ENCODE measurements at places on chromosomes 3 and 15. TPM values are rescaled to one million over a fixed set of nuclear protein-coding genes. Genes with fewer than 3 reads are reported as not detected.
A peak's percentile ranks its signal among the peaks of the same experiment; 100 is the strongest.

GRCh38 chr3:163785693-163786092 is 1292.6 kb downstream of the SI start:
- no peak for DNase-seq

DNA sequence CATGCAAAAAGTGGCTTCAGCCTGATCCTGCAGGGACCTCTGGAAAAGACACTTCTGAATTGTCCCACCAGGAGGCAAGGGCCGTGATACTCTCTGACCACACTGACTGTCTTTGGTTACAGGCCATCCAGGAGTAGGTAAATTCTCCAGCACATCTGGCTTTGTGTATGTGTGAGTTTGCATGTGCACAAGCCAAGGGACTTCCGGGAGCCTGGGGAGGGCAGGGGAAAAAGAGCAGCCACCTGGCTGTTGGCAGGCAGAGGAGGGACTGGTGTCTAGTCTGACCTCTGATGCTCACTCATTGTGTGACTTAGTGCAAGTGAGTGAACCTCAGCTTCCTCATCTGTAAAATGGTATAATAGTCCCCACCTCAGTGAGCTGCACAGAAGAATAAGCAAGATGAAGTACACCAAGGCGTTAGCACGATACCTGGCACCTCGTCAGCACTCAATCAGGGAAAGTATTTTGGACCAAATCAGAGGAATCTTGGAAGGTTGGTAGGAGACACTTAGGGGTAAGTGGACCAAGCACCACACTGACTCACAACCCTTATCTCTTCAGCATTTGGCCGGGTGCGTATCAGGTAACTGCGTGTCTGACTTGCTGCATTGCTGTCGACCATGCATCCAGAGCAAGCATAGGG is 19.1 kb downstream of the KLHL6 start:
- DNase-seq, result no peak

- no peak for DNase-seq
Measured at GRCh38 chr3:73484656-73485248, 140.0 kb downstream of the PDZRN3 start.

- no peak for DNase-seq
Measured at GRCh38 chr3:3783210-3783609, 16.0 kb upstream of the LRRN1 start.

DNA sequence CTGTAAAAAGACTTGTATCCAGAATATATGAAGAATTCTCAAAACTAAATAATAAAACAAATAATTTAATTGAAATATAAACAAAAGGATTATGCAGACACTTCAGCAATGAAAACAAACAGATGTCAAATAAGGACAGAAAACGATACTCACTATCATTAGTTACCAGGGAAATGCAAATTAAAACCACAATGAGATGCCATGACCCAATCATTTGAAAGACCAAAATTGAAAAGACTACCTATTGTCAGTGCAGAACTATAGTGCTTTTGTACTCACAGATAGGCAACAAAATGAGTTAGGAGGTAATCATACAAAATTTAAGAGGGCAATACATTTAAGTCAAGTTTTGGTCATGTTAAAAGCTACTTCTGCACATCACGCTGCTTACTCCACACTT is 31.6 kb upstream of the OR5K4 start:
- DNase-seq, result no peak

- DNase-seq, result no peak
Measured at GRCh38 chr3:69568458-69568857, 170.8 kb upstream of the MITF start.

DNA sequence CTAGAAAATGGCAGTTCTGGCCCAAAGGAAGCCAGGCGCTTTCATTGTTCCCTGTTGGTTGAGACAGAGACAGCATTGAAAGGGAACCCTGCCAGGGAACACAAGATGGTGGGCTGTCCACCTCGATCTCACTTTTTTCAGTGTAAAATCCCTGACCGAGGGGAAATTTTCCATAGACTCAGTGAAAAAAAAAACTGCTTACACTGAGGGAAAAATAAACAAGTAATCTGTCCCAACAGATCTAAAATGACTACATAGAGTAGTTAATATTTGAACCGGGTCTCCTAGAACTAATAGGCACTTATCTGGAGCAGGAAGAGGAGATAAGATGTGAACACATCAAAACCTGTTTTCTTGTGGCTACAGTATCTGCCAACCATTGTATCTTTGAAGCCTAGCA is 763.4 kb upstream of the GOLIM4 start:
- DNase-seq, result no peak

DNA sequence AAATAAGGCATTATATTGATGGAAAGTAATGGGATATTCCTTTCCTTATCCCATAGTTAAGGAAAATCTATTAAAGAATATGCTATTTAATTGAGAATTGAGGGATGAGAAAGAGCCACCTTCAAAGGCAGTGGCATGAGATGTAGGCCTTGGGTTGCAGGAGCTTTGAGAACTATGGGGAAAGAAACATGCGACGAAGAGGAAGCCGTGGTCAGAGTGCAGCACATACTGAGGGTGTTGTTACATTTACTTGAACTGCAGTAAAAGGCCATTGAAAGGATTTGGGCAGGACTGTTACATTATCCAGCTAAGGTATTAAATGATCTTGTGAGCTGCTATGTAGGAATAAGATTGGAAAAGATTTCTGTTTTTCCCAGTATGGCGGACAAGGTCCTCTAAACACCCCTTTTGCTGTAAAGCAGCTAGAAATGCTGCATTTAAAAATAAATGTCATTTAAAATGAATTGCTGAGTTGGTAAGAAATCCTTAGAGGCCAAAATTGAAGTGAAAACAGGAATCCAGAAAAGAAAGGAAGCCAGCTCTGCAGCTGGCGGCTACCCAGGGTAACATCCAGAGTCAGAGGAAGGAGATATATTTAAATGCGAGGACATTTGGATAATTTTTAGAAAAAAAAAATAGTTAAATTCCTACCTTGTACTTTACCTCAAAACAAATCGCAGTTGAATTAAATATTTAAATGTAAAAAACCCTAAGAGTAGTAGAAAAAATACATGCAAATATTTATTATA is 61.7 kb downstream of the IL1RAP start:
- no peak for DNase-seq

- no peak for DNase-seq
Measured at GRCh38 chr15:91936182-91936775, 82.8 kb downstream of the SLCO3A1 start.

DNA sequence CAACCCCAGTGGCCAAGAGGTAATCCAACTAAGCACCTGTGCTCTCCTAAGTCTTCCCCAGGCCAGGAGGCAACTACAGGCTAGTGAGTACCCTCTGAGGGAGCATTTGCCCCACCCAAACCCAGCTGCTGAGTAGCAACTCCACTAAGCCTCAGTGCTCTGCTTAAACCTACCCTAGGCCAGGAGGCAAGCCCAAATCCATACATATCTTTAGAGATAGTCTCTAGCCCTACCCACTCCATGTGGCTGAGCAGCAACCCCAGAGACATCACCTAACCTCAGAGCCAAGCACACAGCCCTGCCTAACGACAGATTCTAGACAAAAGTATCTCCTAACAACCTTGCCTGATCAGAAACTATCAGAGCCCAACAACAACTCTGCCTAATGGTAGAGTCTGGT is 132.8 kb upstream of the TTC14 start:
- DNase-seq, result no peak

GRCh38 chr3:47005212-47006144 is 26.0 kb downstream of the NBEAL2 start:
- no peak for DNase-seq

DNA sequence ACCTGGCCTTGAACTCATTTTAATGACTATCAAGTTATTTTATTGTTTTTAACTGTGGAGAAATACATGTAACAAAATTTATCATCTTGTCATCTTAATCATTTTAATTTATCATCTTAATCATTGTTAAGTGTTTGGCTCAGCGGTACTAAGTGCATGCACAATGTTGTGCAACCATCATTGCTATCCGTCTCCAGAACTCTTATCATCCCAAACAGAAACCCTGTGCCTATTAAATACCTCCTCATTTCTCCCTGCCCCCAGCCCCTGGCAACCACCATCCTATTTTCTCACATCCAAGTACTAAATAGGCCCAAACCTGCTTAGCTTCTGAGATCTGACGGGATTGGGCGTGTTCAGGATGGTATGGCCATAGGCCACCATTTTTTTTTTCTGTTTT is 51.5 kb upstream of the UBP1 start:
- no peak for DNase-seq

DNA sequence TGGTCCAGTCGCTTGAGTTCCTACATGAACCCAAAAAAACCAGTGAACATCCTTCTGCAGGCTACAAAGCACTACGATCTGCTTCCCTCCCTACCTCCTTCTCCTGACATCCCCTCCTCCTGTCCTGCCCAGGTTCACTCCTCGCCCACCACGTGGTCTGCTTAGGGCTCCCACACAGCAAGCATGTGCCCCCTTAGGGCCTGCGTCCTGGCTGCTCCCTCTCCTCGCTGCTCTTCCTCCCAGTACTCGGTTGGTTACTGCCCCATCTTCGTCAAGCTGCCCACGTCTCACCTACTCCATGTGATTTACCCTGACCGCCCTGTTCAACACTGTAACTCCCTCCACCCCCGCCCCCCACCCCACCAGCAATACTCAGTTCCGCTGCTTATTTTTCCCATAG is 20.8 kb upstream of the ATP13A3 start:
- DNase-seq, result no peak

DNA sequence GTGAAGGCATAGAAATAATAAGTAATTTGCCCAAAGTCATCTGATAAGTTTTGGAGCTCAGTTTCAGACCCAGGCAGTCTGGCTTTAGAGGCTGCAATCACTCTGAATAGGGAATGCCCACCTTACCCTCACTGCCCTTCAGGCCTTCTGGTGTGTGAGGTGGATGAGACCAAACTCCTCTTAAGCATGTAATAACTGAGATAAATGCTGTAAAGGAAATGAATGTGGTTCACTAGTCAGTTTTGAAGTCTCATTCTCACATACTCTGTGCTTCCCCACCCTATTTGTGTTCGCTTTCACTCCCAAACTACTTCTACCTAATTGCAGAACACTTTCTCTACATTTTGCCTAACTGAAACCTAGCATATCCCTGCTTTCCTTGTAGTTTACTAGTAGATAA is 144.1 kb downstream of the FILIP1L start:
- DNase-seq, result no peak

- peak; percentile 84 for DNase-seq
Measured at GRCh38 chr3:169618894-169619792, 44.4 kb downstream of the MECOM start.

- no peak for DNase-seq
Measured at GRCh38 chr3:150757364-150757763, 5.6 kb downstream of the SIAH2 start.

DNA sequence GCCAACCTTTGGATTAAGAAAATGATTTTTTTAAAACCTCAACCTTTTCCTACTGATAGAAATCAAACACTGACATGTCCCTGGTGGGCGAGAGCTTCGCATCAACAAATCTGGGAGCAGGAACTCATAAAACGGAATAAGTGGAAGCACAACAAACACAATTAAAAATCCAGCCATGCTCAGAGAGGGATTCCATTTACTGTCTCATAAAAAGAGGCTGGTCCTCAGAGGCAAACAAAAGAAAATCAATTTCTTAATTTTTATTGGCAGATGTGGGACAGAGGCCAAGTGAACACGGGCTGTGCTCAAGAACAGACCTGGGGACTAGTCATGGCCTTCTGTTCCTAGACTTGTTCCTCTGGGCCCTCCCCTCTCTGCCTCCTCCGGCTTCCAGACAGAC is 214.5 kb downstream of the NTRK3 start:
- DNase-seq, result no peak

DNA sequence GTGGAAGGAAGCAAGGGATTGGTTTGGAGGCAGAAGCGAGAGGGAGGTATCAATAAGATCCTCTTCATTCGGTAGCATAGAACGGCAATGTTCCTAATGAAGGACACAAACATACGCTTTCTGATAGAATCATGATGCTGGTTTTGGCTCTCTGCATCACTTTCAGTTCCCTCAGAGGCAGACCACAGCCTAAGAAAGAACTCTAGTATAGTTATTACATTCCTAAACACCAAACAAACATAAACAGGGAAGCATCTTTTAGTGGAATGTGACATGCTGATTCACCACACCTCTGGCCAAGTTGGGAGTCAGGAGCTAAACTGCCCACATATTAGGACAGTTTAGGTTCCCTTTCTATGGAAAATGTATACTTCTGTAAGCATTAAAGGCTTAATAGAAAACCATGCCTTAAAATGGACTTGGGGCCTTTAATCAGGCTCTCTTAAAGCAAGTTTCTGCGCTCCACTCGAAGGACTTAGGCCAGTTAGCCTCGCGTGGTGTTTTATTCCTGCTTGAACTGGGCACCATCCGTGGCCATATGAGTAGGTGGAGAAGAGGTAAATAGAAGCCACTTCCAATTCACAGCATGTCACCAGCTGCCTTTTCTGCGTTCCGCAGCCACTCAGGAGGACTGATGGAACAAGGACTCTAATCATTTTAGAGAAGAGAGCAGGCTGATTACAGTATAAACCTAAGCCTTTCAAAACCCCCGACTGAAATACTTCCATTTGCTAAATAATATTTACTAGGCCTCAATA is 53.7 kb downstream of the CD47 start:
- DNase-seq, result no peak

DNA sequence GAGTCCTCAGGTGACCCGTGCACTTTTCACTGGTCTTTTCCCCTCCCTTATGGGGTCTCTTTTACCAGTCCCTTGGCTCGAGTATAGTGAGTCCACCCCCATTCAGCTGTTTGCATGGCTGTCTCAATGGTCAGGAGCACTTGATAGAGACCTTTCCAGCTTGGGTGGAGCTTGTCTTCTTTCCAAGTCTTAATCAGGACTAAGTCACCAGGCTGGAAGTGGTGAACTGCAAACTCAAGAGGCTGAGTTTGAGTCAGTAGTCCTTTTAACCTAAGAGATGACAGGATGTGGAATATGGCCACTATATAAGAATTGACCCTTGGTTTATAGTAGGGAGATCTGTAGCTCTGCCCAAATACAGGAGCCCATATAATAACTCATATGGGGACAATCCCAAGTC is 279.7 kb downstream of the PYDC2 start:
- no peak for DNase-seq

- peak; percentile 36 for DNase-seq
Measured at GRCh38 chr15:84981711-84982300, at the start of gene PDE8A. Gene PDE8A, plus strand, starts transcription at chr15:84981856. Its CDS starts 307 bp downstream, at chr15:84982163.

DNA sequence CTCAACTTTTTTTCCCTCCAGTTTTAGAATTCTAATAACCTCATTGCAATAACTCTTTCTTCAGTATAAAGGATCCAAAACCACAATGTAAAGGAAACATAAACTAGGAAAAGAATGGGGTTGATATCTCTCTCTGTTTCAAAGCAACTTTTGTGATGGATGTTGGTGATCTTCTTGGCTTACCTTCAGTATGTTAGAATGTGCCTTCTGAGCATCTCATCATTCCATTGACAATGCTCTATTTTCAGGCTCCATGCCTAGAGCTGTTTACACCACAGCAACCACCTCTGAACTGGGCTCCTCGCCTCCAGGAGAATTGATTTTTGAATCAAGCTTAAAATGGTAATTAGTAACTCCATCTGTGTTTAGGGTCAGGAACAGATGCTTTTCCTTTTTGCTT is 6.6 kb downstream of the NLGN1 start:
- no peak for DNase-seq

The DCBLD2 gene
- total RNA-seq, result 39.3 TPM

The EPHB3 gene
- 1.4 TPM for total RNA-seq

The SLC24A5 gene
- total RNA-seq, result not detected

The SPINK8 gene
- not detected for total RNA-seq
